WERI-Rb-1 (cell line): ENCODE measurements at places on chromosomes 5 and 9.

GRCh38 chr5:133364936-133365707, 247.2 kb downstream of the FSTL4 start:
- peak; percentile 58 for DNase-seq

DNA sequence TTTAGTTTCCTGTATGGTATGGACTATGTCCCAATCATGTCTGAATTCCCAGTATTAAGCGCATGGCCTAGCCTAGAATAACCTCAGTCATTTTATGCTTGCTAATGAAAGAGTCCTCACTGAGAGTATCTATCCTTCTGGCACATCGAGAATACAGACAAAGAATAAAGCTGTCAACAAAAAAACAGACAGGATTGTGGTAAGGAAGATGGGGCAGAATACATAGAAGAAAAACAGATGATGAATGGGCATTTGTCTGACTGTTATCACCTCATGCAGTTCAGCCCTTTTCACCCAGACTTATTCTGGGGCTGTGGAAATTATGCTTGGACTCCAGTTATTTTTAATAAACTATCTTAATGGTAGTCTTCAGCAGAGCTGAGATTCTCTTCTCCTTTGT, 363.8 kb upstream of the TNC start:
- DNase-seq: no peak

- DNase-seq: no peak
Measured at GRCh38 chr9:137683262-137683864, 64.6 kb downstream of the EHMT1 start.

DNA sequence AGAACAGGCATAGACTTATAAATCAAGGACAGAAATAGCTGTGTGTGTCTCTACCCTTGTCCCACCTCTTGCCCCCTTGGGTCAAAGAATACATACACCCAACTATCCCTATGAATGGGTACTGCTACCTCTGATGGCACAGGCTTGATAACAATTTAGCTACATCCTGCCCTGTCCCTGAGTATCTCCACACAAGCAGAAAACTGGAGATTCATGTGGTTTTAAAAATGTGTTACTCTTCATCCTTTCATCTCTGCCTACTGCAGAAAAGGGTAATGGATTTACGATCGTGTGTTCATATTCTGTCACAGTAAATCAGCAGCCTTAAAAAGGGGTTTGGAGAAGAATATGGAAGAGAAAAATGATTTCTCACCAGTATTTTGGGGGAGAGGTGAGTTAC, 49.2 kb upstream of the NREP start:
- no peak for DNase-seq

DNA sequence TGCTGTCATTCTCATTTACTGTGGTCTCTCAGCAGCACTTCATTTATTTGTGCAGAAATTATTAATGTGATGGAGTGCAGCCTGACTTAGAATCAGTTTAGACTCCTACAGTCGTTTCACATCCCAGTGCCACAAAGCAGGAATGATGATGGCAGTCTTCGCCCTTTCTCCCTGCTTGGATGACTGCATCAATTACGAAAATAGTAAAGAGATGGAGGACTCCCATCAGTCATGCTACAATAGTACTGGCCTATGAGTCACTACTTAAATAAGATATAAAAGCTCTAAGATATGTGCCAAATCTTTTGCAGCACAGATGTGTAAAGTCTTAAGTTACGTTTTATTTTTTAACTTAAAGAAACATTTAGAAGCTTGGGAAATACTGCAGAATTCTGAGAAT, 263.9 kb downstream of the CHSY3 start:
- no peak for DNase-seq

- DNase-seq: no peak
Measured at GRCh38 chr9:90290716-90291485, 351.7 kb downstream of the DIRAS2 start.

GRCh38 chr5:143284521-143284920, 119.0 kb downstream of the NR3C1 start:
- no peak for DNase-seq

- no peak for DNase-seq
Measured at GRCh38 chr9:114069476-114070187, 8.5 kb downstream of the AMBP start.

DNA sequence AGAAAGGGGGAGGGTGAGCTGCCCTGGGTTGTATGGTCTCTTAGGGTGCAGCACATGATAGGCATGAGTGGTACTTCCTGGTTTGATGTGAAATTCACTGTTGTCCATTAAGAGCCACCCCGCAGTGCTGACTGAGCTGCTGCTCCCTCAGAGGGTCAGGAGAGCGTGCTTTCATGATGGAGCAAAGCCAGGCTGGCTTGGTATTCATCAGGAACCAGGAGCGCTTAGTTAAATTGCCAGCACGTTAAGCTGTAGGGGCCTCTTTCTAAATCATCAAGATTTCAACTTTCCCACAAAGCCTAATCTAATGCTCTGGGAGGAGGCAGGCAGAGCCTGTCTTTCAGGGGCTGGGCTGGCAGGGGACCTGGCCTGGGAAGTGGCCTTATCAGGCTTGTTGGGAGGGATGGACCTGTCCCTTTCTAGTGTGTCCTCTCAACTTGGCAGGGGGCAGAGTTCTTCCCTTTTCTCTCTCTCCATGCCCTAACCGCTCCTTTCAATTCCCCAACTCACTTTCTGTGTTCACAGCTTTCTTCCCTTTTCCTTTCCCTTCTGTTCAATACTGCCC, 7.9 kb downstream of the CYSTM1 start:
- DNase-seq: peak; percentile 29

DNA sequence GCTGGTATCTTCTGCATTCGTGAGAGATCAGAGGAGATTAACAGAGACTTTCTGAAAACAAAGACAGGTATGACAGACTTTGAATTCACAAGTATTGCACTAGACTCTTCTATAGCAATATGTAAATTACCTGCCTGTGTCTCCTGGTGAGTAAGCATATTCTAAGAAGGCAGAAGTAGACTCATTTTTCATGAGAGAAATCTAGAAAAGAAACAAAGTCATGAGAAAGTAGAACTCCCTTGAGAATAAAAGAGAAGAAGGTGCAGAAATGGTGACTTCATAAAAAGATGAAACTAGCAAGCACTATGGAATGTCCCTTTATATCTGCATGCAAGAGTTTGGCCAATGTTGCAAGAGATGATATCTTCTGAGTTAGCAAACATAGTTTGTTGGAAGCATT, 419.8 kb downstream of the DMRT2 start:
- no peak for DNase-seq

DNA sequence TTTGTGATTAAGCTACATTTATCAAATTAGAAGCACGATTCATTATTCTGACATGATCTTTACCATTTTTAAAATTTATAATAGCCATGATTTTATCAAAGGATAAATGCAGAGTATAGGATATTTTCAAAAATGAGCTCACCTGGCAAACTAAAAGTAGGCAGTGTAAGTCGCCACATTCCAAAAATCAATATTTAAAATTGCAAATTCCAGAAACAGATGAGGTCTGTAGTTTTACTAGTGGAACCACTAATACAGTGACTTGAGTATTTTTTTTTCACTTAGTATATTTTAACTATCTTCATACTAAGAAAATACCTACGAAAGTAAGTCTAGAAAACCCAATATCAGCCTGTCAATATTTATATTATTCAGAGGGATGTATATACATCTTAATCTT, 164.2 kb downstream of the PDE4D start:
- DNase-seq: no peak

- DNase-seq: no peak
Measured at GRCh38 chr5:163506095-163506457, 657 bp downstream of the MAT2B start.

DNA sequence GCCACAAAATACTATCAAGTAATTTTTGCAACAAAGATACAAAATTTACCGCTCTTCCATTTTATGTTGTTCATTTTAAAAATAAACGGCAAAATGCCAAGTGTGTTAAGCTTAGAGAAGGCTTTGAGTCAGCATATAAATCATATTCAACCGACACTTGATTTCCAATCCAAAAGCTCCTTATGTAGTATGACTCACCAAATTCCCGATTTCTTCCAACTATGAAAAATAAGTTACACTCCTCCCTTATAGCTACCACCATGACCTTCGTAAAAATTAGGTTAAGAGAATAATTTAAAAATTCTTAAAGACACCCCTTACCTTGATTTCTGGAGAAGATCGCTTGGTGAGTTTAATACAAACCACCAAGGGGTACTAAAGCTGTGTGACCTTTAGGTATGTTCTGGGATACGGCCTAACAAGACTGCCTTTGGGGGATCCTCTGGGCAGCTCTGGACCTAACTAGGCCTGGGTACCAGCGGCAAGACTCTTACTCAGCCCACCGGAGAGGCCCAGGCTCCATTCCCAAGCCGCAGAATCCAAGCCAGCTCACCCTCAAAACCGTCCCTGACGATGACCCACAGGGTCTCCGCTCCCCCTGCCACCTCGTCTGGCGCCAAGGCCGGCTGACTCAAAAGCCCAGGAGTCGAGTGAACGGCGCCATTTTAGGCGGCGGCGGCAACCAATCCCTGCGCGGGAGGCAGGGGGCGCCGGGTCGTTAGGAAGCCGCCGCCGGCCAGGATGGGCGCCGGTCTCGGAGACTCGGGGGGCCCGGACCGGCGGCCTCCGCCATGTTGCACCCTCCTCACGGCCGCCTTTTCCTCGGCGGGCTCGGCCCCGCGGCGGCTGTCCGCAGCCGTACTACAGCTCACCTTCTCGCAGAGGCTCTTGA, 739 bp downstream of the PPP2CA start:
- DNase-seq: peak; percentile 67
